ENCODE measurements at places on chromosomes 12 and 14.

- no peak for DNase-seq
Observed at GRCh38 chr12:11826574-11826973, 177.1 kb downstream of the ETV6 start.

- no peak for DNase-seq
Observed at GRCh38 chr12:46265734-46266133, 3.1 kb downstream of the SLC38A1 start.

- no peak for DNase-seq
Observed at GRCh38 chr12:11746940-11747716, 97.7 kb downstream of the ETV6 start.

DNA sequence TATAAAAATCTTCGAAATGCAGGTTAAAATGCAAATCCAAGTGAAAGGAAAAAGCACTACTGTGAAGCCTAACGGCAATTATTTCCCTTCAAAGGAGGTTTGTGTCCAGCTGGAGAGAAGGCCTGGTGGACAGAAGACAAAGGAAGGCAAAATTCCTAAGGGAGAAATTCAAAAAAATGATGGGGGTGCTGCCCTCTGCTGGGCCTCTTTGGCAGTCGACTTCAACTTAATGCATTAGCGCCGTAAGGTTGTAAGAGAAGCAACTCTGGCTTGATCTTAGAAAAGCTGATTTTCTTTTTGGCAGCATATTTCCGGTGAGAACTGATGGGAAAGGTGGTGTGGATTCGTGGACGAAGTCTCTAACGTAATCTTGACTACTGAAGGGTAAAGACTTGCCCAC, 34.3 kb upstream of the CHFR start:
- no peak for DNase-seq

GRCh38 chr12:65653946-65654629, 170.2 kb upstream of the HMGA2 start:
- DNase-seq: no peak

DNA sequence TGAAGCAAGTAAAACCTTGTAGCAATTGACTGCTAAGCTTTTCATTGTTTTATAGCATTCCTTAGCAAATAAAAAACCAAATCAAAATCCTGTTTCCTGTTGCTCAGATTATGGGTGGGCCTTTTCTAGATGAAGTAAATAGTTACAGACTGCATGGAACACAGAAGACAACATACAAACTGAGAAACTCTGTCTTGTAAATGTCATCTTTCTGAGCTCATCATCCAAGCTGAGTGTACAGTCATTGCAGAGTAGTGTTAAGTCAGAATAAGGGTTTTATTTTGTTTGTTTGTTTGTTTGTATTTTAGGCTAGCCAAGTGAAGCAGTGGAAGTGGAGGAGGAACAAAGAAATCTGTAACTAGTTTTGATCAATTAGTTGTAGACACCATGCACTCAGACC, 24.4 kb upstream of the BTG1 start:
- DNase-seq: no peak

DNA sequence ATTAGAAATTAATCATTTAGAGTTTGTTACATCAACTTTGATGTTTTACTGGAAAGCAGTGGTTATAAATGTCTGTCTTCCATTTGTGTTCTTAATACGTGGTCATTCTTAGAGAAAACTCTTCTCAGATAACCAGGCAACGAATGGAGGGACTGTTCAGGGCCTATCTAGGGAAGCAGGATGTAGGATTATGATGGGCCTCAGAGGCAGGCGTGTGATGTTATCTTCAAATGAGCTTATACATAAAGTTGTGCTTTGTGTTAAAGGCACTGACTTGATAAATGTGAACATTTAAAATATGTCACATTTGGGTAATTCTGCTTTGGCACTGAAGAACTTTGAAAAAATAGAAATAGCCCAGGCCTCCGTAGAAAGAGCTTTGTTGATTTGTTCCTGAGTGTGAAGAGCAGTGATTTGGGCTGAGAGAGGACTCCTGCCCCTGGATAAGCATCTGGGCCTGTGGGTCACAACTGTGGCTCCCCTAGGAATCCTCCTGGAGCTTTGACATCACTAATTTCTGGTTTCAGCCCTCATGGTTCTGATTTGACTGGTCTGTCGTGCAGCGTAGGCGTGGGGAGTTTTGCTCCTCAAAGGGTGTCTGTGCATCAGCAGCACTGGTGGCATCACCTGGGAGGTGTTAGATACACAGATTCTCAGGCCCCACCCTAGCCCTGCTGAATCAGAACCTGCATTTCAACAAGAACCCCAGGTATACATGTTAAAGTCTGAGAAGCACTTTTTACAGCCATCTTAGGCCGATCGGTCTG, 55.4 kb downstream of the SAMD4A start:
- DNase-seq: no peak

- DNase-seq: no peak
Observed at GRCh38 chr12:62576503-62576902, 109.9 kb downstream of the MON2 start.

DNA sequence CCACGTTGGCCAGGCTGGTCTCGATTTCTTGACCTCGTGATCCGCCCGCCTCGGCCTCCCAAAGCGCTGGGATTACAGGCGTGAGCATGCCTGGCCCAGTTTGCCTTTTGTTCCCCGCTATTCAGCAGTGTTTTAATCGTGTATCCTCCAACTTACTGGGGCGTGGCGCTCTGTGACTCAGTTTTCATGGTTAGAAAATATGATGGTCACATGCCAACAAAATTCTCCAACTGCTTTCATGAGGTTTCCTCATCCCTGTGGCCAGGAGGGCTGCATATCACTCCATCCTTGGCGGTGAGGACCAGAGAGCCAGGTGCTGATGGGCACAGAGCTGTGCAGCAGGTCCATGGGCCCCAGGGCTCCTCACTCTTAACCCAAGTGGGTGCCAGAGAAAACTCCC, 33.0 kb upstream of the PRMT8 start:
- no peak for DNase-seq

DNA sequence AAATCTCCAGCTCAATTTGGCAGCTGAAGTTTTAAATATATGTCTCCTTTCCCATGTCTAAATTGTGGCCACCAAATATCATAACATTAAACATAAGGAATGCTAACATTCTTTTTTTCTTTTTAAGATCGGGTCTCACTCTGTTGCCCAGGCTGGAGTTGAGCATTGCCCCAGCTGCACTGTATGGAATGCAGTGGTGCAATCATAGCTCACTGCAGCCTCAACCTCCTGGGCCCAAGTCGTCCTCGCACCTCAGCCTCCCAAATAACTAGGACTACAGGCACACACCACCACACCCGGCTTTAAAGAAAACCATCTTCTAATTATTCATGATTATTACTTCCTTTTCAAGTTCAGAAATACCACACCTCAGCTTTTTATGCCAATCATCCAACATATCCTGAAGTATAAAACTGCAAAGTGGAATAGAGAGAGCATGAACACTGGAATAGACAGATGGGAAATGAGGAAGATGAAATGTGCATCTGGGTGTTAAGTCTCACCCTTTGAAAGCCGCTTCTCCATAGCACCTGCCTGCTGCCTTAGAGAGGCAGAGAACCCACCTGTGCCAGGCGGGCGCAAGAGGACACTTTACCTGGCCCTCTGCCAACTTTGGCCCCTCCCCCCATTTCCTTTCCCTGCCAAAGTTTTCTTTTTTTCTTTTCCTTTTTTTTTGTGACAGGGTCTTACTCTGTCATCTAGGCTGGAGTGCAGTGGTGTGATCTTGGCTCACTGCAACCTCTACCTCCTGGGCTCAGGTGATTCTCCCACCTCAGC, 2.8 kb upstream of the EML1 start:
- no peak for DNase-seq

DNA sequence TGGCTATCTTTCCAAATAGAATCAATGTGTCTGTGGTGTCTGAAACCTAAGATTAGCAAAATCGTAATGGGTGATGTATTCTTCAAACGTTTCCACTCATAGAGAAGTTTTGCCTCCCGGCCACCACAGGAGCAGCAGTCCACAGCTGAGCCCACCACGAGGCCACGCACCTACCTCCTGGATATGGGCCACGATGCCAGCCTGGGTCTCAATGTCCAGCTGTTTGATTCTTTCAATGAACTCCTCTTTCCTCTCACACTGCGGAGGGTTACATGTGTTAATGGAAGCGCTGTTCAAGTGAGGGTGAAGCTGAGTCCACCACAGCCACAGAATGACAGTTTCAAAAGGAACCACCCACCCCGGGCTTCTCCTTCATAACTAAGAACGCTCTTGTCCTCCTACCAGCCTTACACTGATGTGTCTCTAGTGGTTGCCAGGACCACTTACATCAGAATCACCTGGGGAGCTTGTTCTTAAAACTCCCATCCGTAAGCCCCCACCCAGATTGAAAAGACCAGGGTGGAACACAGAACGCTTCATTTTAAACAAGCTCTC, 75.3 kb downstream of the CCDC88C start:
- no peak for DNase-seq

- no peak for DNase-seq
Observed at GRCh38 chr12:62748941-62749468, 185.9 kb downstream of the PPM1H start.

DNA sequence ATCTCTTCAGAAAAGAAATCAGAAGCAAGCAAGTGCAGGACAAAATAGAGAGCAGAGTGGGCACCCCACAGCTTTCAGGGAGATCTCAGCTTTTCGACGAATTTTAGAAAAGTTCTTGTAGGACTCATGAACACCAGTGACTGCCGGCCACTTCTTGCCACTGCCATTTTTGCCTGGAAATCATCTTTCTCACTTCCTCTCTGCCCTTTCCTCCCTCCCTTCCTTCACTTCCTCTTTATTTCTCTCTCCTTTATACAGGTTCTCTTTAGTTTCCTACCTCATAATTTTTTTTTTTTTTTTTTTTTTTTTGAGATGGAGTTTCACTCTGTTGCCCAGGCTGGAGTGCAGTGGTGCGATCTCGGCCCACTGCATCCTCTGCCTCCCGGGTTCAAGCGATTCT, 185.6 kb downstream of the APAF1 start:
- no peak for DNase-seq

Measured in thoracic aorta (tissue), 2 donors.